ENCODE measurements at places on chromosomes 11 and 22.

DNA sequence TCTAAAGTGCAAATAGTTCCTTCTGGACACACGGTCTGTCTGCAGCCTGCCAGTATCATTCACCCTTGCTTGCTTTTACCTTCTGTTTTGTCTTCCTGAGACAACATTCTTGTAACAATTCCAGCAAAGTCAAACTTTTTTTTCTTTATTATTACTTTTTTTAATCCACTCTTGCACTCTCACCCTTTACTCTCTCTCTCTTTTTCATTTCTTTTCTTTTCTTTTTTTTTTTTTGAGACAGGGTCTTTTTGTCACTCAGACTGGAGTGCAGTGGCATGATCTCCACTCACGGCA, 53.7 kb downstream of the MCHR1 start:
- no peak for DNase-seq

DNA sequence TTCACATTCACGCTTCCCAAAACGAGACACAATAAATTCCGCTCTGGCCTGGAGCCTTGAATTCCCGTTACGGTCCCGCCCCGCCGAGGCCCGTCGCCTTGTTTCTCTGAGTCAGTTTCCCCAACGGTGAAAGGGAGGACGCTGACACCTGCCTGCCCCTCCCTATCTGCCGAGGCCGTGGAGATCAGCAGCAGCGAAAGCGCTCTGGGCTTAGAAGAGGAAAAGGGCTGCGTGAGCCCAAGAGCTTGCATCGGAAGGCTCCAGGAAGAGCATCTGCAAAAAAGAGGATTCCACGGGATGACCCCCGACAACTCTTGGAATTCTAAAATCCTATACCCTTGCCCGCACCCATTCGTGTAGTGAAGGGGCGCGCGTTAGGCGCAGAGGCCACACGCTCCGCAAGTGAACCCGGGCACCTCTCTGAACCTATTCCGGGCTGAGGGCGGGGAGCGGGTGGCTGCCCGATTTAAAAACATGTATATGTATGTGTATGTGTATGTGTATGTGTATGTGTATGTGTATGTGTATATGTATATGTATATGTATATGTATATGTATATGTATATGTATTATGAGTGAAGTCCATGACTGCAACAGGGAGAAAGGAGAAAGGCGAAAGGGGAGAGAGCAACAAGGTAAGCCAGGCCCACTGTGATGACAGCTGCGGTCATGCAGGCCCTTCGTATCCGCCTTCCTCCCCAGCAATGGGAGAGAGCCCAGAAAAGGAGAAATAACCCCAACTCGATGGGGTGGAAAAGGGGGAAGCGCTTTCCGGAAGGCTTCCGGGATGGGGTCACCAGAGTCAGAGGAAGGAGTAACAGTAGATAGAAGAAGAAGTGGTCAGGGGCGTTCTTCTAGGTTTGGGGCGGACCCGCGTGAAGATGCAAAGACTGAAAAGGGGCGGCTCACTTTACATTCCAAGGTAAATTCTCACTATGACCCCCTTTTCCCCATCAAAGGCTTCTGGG, 948 bp upstream of the MRTFA start:
- DNase-seq, result peak; percentile 19

DNA sequence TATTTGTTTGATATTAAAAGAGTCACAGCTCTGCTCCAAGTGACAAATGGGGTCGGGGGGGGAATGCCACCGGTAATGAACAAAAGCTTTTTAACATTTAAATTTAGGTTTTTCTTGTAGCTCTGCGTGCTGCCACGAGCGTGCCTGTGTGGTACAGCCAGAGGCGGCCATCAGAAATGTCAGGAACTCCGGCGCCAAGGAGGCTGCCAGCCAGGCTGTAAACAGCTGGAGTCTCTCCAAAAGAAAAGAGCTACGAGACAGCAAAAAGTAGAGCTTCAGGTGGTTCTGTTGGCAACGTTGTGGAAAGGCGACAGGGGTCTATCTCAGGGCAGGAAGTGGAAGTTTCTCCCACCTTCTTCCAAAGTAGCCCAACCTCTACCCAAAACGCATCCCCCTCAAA, 532.8 kb downstream of the OPCML start:
- DNase-seq, result no peak

DNA sequence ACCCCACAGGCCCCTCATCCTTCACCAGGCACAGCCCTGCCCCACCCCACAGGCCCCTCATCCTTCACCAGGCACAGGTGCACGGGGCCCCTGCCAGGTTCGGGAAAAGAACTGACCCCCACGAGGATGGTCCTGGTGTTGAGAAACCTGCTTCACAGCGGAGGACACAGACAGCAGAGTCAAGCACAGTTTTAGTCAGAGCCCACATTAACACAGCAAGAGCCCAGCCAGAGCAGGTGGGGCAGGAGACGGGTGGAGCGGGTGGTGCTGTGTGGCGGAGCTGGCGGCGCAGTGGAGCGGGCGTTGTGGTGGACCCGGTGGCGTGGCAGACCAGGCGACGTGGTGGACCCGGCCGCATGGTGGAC, 1085.5 kb downstream of the BRD1 start:
- no peak for DNase-seq

DNA sequence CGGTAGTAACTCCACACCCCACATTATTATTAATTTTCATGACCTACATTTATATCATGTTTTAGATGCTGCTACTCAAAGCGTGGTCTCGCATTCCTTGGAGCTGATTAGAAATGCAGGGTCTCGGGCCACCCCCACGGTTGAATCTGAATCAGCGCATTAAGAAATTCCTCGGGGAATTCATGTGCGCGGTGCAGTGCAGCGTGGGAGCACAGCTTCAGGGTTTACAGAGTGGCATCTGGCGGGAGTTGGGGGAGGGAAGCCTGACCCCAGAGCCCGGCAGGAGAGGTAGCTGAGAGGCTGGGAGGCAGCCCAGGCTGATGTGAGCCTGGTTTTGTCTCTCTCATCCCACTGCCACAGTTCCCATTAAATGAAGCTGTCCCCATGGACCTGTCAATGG, 48.1 kb upstream of the DAGLA start:
- no peak for DNase-seq

DNA sequence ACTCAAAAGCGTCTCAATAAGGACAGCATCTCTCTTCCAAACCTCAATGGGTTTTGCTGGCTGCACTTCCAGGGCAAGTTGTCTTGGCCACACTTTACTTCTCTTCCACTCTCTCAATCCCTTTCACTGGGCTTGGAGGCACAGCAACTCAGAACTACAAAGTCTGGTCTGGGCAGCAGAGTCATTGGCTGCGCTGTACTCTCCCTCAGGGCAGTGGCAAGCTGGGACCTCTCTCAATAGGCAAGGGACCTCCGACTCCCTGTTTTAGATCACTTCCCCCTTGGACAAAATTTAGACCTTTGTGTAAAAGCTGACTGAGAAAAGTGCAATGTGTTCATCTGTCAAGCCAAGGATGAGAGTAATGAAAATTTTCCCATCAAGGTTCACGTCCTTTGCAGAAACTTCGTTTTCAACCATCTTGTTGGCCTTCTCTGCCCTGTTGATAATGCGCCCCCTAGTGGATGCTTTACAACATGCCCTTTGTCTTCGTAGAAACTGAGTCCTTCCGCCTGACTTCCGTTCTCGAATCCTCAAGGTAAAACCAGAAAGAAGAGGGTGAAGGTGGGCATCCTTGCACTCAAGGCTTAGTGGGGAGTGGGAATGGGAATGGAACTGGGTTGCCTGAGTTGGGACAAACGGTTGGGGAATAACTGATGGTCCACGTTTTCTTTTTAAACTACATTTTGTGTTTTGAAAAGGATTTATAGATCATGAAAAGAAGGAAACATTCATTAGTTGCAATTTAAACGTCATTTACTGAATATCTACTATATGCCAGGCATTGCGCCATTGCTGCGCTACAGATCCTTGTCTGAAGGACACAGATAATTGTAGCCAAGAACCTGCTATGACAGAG, 99.1 kb downstream of the CD44 start:
- DNase-seq, result no peak

DNA sequence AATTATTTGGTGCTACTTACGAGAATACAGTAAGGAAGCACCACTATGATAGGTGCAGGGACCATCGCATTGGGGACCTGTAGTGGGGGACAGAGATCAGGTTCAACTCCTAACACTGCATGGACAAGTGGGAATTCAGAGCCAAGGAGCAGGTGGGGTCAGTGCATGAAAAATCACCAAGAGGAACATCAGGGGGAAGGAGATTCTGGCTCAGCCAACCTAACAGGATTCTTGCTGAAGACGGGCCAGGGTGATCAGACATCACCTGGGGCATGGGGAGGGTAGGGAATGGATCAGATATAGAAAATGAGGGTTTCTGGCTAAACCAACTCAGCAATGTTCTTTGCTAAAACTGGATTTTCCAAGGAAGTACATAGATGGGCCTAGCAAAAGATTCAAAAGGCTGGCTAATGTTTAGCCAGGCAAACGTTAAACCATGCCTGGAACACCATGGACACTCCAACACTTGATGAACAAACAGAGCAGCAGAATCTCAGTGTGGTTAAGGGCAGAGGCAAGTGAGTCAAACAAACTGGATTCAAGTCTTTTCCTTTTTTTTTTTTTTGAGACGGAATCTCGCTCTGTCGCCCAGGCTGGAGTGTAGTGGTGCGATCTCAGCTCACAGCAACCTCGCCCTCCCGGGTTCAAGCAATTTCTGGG, 70.0 kb downstream of the MICAL3 start:
- DNase-seq, result no peak

DNA sequence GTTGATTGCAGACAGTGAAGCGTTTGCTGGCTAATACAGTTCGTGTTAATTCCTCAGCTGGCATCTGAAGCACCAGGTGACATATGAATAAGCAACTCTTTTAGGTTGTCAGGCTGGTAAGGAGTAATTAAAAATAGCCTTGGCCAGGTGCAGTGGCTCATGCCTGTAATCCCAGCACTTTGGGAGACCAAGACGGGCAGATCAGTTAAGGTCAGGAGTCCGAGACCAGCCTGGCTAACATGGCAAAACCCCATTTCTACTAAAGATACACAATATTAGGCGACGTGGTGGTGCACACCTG, 74.9 kb downstream of the CECR2 start:
- no peak for DNase-seq

- DNase-seq, result no peak
These were observed 2.1 kb downstream of the TRIM29 start for GRCh38 chr11:120135838-120136237.

DNA sequence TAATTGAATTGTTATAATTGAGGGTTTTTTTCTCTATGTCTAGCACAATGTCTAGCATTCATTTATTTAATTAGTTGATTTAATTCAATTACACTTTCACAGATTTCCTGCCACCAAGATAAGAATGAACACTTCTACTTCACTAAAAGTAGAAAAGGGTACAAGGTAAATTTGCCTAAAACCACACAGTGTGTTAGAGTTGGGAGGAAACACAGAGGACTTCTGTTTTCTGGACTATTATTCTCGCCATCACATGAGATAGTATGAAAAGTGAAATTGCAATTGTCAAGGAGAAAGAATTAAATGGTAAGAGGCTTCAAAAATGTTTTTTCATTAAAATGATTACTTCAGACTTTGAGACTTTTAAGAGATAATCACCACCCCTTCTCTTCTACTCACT, 109.5 kb downstream of the ETS1 start:
- DNase-seq, result no peak

DNA sequence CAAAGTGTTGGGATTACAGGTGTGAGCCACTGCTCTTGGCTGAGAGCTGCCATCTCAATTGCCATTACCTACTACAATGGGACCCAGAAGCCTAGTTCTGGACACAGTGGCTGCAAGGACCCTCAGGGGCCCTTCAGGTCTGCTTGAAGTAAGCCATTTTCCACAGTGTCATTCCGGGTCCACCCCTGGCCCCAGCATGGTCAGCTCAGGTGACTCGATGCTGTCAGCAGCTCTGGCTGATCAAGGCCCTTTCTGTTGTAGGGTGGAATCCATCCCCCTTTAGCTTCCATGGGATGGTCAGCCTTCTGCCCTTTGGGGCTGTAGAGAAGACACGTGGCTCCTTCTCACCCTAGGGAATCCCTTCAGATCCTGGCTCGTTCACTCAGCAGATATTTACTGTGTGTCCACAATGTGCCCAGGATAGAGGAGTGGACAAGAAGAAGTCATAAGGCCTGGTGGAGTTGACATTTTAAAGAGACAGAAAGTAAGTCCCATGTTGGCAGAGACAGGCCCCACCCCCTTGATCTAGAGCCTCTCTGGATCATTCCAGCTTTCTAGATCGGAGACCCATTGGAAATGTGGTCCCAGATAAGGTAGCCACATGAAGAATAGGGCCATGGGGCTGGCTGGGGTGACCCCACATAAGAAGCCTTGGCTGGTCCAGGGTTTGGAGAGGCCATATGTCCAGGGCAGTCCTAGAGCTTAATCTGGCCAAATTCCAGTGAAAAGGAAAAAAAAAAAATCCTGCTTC, 15.1 kb upstream of the KAT5 start:
- DNase-seq, result no peak

- no peak for DNase-seq
These were observed 5.1 kb downstream of the PARVA start for GRCh38 chr11:12382451-12382850.

- DNase-seq, result no peak
These were observed 4.5 kb downstream of the FOXR1 start for GRCh38 chr11:118975771-118976709.

DNA sequence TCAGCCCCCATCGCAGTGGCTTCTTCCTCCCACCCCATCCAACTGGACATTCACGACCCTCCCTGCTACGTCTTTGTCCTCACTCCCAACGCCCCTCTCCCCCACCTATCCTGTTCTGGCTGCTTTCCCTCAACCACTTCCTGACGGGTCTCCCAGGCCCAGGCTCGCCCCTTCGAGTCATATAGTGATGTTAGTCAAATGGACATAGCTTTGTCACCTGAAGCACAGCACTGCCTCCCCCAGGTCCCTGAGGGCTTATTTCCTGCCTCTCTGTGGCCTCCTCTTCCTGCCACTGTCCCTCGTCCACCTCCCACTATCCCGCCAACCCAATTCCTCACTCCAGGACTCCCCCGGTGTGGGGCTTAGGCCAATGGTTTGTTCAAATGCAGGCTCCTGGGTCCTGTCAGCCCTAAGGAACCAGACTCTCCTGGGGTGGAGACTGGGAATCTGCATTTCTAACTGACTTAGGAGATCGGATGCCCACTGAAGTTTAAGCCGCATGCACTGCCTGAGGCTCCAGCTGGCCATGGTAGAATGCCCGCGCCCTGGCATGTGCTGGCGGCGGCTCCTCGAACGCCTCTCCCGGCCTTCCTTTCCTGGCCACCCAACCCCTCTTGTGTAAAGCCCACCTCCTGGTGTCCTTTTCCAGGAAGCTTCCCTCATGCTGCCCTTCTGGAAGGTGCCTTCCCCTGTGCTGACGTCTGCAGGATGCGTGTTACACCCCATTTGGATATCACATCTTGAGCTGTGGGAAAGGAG, 18.3 kb downstream of the SUN2 start:
- DNase-seq, result no peak

DNA sequence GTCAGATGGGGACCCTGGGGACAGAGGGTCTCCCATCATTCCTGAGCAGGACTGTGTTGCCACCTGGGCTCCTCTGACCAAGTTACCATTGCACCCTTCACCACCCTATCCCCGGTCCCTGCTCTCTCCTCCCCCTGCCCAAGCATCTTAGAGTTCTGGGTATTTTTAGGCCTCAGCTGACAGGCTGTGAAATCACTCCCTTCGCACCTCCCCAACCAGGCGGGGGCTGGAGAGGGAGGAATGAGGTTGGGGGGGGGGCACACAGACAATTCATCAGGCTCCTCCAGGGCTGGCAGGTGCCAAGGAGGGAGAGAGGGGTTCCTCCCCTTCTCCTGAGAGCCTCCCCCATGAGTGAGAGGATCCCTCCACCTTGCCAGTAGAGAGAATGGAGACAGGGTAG, 9.0 kb downstream of the SYT7 start:
- no peak for DNase-seq
